Activated CD8-positive, alpha-beta memory T cell treated with anti-CD3 and anti-CD28 coated beads for 24 hours (primary cell): ENCODE measurements at places on chromosomes 13 and 19.
A peak's percentile ranks its signal among the peaks of the same experiment; 100 is the strongest.

DNA sequence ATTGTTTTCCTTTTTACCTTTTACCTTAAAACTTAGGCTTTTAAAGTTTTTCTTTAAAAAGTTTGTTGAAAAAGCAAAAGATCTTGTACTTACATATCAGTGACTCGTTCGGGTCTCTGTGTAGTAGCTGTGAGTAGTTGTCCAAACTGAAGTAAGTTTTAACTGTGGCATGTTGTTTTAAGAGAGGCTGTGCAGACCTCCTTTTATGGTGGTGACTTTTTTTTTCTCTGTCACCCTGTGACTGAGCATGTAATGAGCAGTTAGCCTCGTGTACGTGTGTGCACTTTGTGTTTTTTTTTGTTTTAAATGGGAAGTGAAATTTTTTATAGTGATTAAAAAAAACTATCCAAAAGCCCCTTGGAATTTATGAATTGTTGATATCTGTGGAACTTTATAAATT is at the start of gene GPR183:
Gene GPR183, minus strand, starts transcription at position 153 of the 400 bp plus-strand sequence. CDS start 11,254 bp downstream, outside the sequence.
- DNase-seq, result no peak

- no peak for DNase-seq
These were observed 8.8 kb upstream of the METTL21C start for GRCh38 chr13:102703726-102704035.

GRCh38 chr13:51067210-51067701 is 43.8 kb downstream of the C13orf42 start:
- DNase-seq, result no peak

DNA sequence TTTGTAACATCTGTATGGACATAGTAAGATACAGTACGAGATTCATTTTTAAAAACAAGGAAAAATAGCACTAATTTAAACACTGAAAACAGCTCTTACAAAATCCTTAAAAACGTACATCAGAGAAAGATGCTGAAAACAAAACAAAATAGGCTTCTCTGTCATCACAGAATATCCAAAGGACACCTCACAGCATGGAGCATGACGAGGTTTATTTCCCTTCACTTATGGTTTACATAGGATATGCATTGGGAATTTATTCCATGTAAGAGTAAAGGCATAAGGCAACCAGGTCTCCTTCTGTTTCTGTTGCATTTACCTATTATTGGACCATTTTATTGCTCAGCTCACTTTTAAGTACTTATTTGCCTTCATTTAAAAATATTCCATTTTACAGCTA is 3.0 kb downstream of the KCTD12 start:
- DNase-seq, result no peak

DNA sequence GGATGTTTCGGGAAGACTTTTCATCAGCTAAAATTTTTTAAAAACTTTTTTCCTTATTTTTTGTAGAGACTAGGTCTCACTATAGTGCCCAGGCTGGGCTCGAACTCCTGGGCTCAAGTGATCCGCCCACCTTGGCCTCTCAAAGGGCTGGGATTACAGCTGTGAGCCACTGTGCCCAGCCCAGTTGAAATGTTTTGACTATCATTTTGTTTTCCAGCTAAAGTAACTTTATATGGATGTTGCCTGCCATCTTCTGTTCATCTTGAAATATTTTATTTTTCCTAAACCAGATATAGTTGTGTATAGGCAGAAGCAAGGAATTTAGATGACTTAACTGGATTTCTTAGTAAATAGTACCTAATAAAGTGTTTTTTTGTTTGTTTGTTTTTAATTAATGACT is 7.0 kb downstream of the CAB39L start:
- DNase-seq, result no peak

- DNase-seq, result no peak
These were observed 1.9 kb upstream of the MEF2B start for GRCh38 chr19:19171821-19172532.

DNA sequence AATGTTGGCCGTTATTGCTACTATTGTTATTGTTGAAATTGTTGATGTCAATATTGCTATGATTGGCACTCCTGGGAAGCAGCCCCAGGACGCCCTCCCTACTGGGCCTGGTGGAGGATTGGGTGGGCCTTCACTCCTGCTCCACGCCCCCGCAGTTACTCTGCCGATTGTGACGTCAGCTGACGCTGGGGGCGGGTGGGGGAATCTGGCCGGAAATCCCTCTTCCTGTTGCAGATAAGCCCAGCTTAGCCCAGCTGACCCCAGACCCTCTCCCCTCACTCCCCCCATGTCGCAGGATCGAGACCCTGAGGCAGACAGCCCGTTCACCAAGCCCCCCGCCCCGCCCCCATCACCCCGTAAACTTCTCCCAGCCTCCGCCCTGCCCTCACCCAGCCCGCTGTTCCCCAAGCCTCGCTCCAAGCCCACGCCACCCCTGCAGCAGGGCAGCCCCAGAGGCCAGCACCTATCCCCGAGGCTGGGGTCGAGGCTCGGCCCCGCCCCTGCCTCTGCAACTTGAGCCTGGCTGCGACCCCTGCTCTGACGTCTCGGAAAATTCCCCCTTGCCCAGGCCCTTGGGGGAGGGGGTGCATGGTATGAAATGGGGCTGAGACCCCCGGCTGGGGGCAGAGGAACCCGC is at the start of gene ETV2:
Gene ETV2, plus strand, starts transcription at position 231 of the 637 bp plus-strand sequence. CDS start 716 bp downstream, outside the sequence.
- peak; percentile 77 for DNase-seq

GRCh38 chr13:91533354-91533753 is 134.9 kb downstream of the GPC5 start:
- DNase-seq, result no peak

DNA sequence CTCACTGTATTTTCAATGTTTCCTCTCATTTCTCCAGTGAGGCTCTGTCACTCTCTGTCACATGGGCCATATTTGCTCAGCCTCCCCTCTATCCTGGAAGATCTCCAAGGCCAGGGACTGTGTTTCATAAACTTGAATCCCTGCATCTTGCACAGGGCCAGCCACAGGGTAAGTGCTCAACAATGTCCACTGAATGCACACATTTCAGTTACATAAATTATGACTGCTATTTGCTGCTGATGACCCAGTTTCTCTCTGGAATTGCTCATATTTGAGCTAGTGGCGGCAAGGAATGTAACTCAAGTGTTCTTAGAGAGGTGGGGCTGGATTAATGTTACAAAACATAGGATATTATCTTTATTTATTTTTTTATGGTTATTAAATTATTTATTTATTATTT is 6.1 kb downstream of the CLC start:
- DNase-seq, result no peak

DNA sequence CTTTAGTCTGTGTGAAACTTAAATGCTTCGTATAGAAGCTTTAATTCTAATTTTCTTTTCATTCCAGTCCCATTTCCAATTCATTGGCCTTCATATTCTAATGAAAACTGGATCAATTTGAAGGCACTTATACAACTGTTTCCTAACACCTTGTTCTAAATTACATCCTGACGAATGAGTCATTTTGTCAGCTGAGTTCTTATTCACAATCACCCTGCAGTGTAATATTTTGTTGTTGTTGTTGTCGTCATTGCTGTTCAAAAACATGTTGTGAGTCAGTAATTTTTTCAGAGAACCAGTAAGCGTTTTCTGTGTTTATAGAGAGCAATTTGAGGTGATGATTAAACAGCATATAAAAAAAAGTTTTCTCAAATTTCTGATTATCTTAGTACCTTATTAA is 290.0 kb downstream of the PCDH9 start:
- DNase-seq, result no peak

DNA sequence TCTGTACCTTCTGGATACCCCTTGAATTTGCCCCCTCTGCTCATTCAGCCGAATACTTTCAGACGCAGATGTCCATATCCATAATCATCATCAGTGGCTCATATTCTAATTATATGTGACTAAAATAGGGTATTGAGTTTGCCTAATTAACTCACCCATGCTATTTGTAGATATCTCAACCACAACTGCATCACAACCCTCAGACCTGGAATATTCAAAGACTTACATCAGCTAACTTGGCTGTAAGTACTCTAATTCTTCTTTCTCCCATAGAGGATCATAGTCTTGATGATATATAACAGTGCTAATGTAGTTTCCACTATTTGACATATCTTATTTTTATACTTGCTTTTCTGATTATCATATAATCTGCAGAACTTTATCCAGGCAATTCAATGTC is 35.8 kb downstream of the RXFP2 start:
- no peak for DNase-seq

DNA sequence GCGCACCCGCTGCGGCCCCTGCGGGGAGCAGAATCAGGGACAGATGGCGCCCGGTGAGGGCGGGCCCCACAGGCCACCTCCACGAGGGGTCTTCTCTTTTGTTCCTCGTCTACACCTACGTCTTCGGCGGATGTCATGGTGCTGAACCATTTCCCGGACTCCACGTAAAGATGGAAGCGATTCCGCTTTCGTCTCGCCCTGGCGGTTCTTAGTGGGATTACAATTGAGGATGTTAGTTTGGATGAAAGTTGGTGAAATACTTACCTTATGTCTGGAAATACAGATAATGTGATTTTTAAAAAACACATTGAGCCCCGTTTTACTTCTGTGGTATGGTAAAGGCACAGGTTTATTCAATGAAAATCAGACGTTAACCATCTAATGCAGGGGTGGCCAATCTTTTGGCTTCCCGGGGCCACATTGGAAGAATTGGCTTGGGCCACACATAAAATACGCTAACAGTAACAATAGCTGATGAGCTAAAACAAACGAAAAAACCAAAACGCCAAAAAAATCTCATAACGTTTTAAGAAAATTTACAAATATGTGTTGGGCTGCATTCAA is 1.4 kb upstream of the ZMYM5 start:
- DNase-seq, result no peak

- DNase-seq, result peak; percentile 78
These were observed 40.8 kb downstream of the BBC3 start for GRCh38 chr19:47190167-47190727.

DNA sequence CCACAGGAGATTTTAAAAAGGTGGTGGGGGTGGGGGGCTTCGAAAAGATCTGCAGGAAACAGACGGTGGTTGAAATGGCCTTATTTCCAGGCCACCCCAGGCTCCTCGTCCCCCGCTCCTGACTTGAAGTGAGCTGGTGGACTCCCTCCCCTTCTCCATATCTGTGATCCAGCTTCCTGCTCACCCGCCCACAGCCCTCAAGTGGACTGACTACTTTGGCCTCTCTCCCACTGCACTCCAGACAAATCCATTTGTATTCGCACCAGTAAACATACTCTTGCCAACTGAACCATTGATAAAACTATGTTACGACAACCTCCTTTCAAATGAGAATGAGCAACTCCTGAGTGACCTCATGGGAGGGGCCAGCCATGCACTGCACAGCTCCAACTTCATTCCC is 259.5 kb downstream of the COL4A1 start:
- no peak for DNase-seq

GRCh38 chr19:23345838-23346237 is 49.4 kb downstream of the ZNF91 start:
- no peak for DNase-seq

DNA sequence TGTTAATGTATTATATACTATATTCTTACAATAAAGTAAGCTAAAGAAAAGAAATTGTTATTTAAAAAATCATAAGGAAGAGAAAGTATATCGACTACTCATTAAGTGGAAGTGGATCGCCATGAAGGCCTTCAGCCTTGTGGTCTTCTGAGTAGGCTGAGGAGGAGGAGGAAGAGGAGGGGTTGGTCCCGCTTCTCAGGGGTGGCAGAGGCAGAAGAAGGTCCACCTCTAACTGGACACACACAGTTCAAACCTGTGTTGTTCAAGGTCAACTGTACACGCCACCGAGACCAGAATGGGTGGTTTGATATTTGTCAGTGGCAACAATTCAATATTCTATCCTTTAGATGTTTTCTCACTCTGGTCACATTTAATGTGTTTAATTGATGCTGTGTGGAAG is 67.2 kb downstream of the ALOX5AP start:
- no peak for DNase-seq
